ENCODE measurements at places on chromosomes 7 and 10. TPM values are rescaled to one million over a fixed set of nuclear protein-coding genes. Genes with fewer than 3 reads are reported as not detected.
A peak's percentile ranks its signal among the peaks of the same experiment; 100 is the strongest.

- H3K27ac ChIP-seq = peak overlapping the region; percentile 95
- no peak for DNase-seq
- peaks cover 22% of the 10 kb centered on the region for H3K36me3 ChIP-seq
- H3K4me1 ChIP-seq = peaks cover 38% of the 10 kb centered on the region
- peaks cover 3% of the 10 kb centered on the region for H3K27me3 ChIP-seq
Observed at GRCh38 chr10:102394801-102395399, 605 bp upstream of the NFKB2 start.

DNA sequence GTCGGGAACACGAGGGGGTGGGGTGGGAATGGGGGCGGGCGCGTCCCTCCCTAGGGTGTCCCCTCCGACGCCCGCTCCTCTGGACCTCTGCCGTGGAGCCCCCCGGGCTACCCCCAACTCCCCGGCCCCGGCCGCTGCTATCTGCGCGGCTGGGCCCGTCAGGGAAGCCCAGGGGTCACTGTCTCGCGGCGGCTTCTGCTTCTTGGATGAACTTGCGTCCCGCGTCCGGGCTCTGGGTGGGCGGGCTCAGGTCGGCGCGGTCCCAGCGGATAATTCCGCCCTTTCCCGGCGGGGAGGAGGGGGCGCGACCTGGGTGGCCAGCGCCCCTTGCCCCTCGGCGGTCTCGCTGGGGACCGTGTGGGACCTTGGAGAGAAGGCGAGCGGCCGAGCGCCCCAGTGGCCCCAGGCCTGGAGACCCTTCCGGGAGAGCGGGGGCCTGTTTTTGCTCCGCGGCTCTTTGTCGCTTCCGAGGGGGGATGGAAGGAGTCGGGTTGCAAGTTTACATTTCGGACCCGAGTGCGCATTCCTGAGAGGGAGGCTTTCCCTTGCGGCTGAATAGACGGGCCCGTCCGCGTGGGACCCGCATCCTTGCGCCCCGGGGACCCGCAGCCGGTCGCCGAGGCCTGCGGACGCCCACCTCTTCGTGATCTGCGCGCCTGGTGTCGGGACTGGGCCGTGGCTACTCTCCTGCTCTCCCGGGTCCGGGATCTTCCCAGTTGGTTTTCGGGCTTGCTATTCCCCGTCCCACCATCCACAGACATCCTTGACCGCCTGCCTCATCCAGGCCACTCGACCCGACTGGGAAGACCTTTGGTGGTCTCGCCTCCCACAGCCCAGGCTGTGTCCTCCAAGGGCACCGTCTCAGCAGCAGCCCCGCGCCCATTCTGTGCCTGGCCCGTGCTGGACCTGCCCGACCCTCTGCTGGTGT lies 812 bp downstream of the DOCK1 start:
- no peaks in the 10 kb centered on the region for H3K27me3 ChIP-seq
- DNase-seq = peak; percentile 46
- peak overlapping the region; percentile 78 for H3K4me3 ChIP-seq

- no peak for DNase-seq
- H3K27me3 ChIP-seq = peaks cover 54% of the 10 kb centered on the region
- H3K36me3 ChIP-seq = no peaks in the 10 kb centered on the region
- no peak overlapping the region for H3K4me3 ChIP-seq
- no peak overlapping the region for H3K27ac ChIP-seq
Observed at GRCh38 chr10:6136215-6137201, 47.7 kb downstream of the RBM17 start.

- no peak overlapping the region for H3K4me3 ChIP-seq
- no peaks in the 10 kb centered on the region for H3K4me1 ChIP-seq
- H3K27me3 ChIP-seq = no peaks in the 10 kb centered on the region
- no peak for DNase-seq
- no peaks in the 10 kb centered on the region for H3K36me3 ChIP-seq
Observed at GRCh38 chr7:41869997-41870396, 167.1 kb upstream of the INHBA start.

DNA sequence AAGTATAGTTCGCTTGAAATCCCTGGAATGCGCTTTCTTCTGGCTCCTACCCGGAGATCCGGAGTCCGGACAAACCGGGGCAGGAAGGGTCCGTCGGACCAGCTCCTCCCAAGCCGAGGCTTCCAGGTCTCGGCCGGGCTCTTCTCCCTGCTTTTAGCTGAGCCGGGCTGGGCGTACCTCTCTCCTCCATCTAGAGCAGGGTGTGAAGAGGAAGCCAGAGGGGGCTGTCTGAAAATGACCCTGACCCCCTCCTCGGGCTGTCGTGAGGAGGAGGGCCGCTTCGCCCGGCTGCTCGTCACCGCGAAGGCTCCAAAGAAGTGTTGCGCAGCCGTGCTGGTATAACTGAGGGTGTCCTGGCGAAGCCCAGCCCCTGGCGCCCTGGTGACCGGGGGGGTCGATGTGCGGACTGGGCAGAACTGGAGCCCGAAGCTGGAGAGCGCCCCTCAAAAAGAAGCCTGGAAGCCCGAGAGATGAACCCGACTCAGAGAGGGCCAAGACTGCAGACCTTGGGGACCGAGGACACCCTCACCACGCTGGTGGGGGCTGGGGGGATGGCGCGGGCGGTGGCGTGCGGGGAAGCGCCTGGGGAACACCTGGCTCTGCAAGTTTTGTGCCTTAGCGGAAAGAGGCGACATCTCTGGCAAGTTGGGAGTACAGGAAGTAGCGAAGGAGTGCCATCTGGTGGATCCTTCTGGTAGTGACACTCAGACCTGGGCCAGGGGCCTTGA lies 5.7 kb downstream of the KAZALD1 start:
- H3K4me1 ChIP-seq = peaks cover 55% of the 10 kb centered on the region
- H3K27ac ChIP-seq = peak overlapping the region; percentile 42
- peaks cover 35% of the 10 kb centered on the region for H3K27me3 ChIP-seq

- peaks cover 5% of the 10 kb centered on the region for H3K4me1 ChIP-seq
- no peak overlapping the region for H3K27ac ChIP-seq
- H3K27me3 ChIP-seq = no peaks in the 10 kb centered on the region
- H3K36me3 ChIP-seq = no peaks in the 10 kb centered on the region
Observed at GRCh38 chr10:33706746-33707145, 372.3 kb upstream of the NRP1 start.

DNA sequence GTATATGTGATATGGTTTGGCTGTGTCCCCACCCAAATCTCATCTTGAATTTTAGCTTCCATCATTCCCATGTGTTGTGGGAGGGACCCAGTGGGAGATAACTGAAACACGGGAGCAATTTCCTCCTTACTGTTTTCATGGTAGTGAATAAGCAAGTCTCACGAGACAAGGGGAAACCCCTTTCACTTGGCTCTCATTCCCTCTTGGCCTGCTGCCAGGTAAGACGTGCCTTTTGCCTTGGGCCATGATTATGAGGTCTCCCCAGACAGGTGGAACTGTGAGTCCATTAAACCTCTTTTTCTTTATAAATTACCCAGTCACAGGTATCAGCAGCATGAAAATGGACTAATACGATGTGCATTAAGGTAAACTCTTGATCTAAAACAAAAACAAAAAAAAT lies 357.1 kb upstream of the AOAH start:
- H3K4me3 ChIP-seq = no peak overlapping the region
- H3K4me1 ChIP-seq = peaks cover 15% of the 10 kb centered on the region
- H3K27ac ChIP-seq = no peak overlapping the region

DNA sequence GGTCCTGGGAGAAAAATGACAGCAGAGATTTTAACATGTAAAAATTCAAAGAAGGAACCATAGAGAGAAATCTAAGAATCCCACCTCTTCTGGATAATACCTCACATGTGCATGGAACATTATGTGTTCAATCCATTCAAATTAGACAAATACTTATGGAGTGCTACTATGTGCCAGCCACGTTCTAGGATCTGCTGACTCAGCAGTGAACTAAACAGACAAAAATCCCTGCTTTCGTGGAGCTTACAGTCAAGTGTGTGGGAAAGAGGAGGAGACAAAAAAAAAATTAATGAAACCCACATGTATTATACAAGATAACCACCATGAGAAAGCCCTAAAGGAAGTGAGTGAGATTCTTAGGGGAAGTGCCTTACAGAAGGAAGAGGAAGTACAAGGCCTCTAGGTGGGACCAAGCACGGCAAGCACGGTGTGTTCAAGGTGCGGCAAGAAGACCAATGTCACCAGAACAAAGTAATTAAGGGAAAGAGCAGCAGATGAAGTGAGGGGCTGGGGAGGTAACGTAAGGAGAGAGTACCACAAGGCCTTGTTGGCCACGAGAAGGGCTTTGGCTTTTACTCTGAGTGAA lies 71.0 kb downstream of the SLC25A13 start:
- H3K27ac ChIP-seq = no peak overlapping the region
- H3K27me3 ChIP-seq = no peaks in the 10 kb centered on the region
- H3K36me3 ChIP-seq = no peaks in the 10 kb centered on the region
- DNase-seq = no peak
- H3K4me1 ChIP-seq = no peaks in the 10 kb centered on the region

DNA sequence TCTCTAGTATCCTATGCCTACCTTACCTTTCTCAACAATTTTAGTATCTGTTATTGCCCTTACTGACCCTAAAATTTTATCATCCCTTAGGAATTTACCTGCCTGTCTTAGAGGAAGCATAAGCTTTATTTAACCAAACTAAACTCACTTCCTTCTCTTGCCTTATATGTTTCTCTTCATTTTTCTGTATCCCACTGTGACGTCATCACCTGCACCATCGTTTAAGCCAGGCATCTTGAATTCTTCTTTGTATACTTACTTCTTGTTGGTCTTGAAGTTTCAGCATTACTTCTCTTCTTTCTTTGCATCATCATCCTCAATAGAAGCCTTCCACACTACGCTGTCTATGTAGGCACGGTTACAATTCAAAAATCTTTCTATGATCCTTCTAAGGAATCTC lies 231.0 kb upstream of the SMIM30 start:
- no peak overlapping the region for H3K4me3 ChIP-seq
- no peak overlapping the region for H3K27ac ChIP-seq
- H3K4me1 ChIP-seq = no peaks in the 10 kb centered on the region

DNA sequence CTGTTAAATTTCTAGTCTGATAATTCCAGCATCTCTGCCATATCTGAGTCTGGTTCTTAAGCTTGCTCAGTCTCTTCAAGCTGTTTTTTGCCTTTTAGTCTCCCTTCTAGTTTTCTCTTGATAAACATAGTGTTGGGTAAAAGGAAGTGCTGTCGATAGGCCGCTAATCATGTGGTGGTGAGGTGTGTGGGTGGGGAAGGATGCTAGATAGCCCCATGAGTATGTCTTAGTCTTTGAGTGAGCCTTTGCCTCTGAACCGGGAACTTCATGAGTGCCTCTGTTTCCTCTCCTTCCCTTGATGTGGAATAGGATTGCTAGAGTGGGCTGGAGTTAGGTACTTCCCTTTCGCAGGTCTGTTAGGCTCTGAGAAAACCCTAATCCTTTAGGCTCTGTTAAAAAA lies 441.8 kb downstream of the INHBA start:
- H3K4me3 ChIP-seq = no peak overlapping the region
- no peak overlapping the region for H3K27ac ChIP-seq
- H3K4me1 ChIP-seq = no peaks in the 10 kb centered on the region
- H3K27me3 ChIP-seq = no peaks in the 10 kb centered on the region

- H3K27ac ChIP-seq = no peak overlapping the region
- H3K36me3 ChIP-seq = peaks cover 12% of the 10 kb centered on the region
- no peak overlapping the region for H3K4me3 ChIP-seq
- peaks cover 10% of the 10 kb centered on the region for H3K4me1 ChIP-seq
Observed at GRCh38 chr10:68992636-68993440, 4.2 kb downstream of the KIFBP start.

- no peaks in the 10 kb centered on the region for H3K36me3 ChIP-seq
- no peak overlapping the region for H3K27ac ChIP-seq
- no peaks in the 10 kb centered on the region for H3K4me1 ChIP-seq
- DNase-seq = no peak
- H3K27me3 ChIP-seq = no peaks in the 10 kb centered on the region
- H3K4me3 ChIP-seq = no peak overlapping the region
Observed at GRCh38 chr10:108598831-108599230, 1324.5 kb downstream of the XPNPEP1 start.

The ANAPC16 gene
- total RNA-seq = 103 TPM

The ANKRD61 gene
- 0.22 TPM for total RNA-seq

The PTPN20 gene
- total RNA-seq = 0.53 TPM

The NKX1-2 gene
- not detected for total RNA-seq
